Pulmonary artery endothelial cell (primary cell): ENCODE measurements at places on chromosomes 7 and 10.

GRCh38 chr7:3065724-3066143 lies 22.1 kb upstream of the CARD11 start:
- DNase-seq: no peak

- no peak for DNase-seq
Measured at GRCh38 chr7:134495546-134495945, 31.8 kb upstream of the AKR1B10 start.

- DNase-seq: no peak
Measured at GRCh38 chr7:77428777-77429231, 12.7 kb upstream of the GSAP start.

DNA sequence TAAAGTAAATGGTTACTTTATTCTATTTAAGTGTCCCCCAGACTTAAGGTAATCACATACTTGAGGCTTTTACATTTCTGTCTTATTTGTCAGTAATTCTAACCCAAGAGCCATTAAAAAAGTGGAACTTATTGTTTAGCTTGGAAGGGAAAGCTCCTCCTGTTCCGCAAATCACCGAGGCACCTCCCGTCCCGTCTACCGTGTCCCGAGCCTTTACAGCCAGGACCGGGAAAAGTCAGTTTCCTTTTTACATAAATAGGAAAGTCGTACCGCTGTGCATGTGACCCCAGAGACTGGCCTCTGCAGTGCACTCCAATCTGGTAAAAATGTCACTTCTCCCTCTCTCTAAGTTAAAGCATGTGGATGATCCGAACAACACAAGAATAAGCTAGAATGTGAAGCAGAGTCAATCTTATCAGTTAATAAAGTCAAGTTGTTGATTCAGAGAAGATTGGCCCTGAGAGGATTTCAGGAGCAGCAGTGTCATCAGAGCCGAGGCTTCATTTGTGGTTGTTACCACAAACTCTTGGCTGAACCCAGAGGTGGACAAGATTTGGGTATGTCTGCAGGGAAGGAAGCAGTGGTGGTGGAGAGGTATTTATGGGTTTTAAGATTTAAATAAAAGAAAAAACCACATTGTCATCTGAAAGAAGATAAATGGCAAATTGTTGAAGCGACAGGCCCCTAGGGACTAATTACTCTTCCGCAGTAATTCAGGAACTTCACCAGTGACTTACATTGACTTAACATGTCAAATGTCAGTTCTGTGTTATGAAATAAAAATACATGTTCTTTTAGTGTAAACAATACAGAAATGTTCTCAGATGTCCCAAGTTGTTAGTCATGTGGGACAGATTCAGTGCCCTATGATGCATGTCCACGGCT lies 316.6 kb upstream of the ZNF32 start:
- DNase-seq: no peak

DNA sequence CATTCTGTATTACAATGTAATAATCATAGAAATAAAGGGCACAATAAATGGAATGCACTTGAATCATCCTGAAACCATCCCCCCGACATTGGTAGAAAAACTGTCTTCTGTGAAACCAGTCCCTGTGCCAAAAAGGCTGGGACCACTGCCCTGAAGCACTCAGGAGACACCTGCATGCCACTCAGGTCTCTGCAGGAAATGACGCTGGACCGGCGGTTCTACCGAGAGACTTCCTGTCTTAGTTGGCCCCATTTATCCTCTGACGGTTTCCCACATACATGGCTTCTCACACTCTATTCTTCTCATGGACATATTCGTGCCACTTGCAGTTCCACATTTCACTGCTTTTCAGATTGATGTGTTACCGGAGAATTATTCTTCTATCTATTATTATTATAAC lies 617.5 kb downstream of the SDK1 start:
- DNase-seq: no peak

DNA sequence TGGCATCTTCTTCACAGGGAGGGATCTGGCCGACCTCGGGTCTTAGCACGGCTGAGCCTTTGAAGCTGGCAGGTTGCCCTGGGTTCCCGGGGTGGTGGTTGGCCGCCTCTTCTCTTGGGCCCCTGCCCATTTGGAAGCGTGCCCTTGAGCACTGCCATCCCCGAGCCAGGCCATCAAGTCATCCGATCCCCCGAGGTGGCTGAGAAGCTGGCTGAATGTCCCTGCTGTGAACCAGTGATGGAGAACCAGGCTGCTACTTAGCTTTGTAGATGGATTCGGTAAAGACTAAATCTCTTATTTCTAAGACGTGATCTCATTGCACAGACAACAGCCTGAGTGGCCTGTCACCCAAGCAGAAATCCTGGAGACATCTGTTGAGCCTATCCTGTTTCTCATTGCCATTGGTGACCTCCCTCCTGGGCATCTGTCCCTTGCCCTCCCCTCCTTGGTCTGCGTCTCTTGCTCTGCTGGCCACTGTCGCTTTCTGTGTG lies 74.3 kb downstream of the GRK5 start:
- DNase-seq: no peak

GRCh38 chr10:112533916-112534315 lies 86.9 kb downstream of the VTI1A start:
- DNase-seq: no peak

DNA sequence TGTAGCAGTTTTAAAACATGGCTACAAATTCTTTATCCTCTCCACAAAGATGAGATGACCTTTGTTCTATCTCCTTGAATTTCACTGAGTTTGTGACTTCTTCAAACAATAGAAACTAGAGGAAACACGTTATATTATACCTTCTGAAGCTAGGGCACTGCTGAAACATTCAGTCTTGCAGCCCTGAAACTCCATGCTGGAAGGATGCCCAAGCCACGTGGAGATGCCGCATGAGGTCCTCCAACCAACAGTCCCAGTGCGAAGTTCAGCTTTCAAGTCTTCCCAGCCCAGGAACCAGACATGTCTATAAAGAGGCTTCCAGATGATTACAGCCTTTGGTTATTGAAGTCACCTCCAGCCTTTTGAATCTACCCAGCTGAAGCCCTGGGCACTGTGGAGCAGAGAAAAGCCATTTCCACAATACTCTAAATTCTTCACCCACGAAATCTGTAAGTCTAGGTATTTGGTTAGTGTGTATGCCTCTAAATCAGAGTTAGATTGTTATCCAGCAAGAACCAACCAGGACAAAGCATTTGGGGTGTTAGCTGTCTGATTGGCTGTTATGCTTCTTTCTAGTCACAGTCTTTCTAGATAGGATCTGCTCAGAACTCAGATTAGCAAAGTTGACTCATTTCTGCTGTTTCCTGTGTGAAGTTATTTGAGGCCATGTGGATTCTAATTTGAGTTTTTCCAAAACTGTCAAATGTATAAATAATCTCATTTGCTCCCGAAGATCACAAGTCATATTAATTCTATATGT lies 186.5 kb upstream of the TMEM72 start:
- no peak for DNase-seq

DNA sequence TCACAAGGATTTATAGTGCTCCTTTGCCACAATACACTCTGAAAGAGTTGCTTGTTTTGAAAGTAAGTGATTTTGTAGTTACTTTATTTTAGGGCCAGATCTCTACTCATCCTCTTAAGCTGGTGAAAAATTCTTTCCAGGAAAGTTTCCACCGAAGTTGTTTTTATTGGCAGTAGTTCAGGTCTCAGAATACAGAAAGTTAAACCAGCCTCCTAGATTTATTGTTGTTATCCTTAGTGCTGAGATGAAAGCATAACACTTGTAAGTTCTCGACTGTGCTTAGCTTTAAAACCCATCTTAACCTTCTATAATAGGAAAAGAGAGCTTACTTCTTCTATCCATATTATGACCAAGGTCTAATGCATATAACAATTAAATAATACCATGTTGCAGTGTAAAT lies 5.5 kb downstream of the AP3M1 start:
- peak; percentile 55 for DNase-seq

DNA sequence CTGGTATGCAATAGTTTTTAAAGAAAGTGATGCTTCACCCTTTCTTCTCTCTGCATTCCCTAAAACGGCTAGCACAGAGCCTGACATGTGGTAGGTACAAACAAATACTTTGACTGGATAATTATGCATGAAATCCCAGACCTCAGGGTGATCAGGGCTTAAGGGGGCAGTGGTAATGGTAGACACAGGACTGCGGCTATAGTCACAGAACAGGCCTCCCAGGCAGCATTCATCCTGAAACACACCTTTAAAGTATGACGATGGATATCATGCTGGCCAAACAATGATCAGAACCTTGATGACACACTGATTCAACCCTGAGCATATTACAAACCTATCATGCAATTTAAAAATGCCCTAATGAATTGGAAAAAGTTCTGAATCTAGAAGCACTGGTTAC lies 110.8 kb downstream of the PIP4K2A start:
- DNase-seq: no peak

- DNase-seq: peak; percentile 95
Measured at GRCh38 chr7:22444181-22444971, 55.6 kb downstream of the STEAP1B start.

DNA sequence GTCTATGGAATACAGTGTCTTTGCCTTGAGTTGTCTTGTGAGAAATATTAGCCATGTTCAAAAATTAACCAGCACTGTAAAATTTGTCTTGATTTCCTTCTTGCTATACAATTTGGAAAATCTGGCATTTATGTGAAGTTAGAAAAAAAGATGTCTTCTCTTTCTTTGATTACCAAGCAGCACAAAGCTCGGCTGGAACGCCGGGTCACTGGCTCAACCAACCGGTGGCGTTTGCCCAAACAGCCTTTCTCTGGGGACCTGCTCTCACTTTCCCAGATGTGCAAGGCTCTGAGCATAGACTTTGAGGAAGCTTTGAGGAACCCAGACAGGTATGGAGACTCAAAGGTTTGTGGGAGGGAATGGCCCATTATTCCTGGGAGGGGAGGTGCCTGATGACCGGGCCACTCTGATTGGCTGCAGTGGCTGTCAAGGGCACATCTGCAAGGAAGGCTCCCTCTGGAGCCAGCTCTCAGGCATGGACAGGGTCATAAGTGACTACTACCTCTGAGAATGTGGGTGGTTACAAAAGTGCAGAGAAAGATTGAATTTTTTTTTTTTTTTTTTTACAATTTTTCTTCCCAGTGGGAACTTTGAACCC lies 5.6 kb downstream of the BTBD16 start:
- DNase-seq: no peak

- DNase-seq: no peak
Measured at GRCh38 chr10:71713135-71714030, 6.2 kb downstream of the C10orf105 start.

GRCh38 chr7:140322759-140323158 lies 75.6 kb downstream of the SLC37A3 start:
- no peak for DNase-seq

- DNase-seq: no peak
Measured at GRCh38 chr10:102869258-102870198, at the start of gene AS3MT. Gene AS3MT, plus strand, starts transcription at chr10:102869470. Its CDS starts 123 bp downstream, at chr10:102869593.

- no peak for DNase-seq
Measured at GRCh38 chr7:157516311-157516710, 179.5 kb downstream of the DNAJB6 start.

- no peak for DNase-seq
Measured at GRCh38 chr10:34437906-34438305, 377.2 kb downstream of the PARD3 start.

DNA sequence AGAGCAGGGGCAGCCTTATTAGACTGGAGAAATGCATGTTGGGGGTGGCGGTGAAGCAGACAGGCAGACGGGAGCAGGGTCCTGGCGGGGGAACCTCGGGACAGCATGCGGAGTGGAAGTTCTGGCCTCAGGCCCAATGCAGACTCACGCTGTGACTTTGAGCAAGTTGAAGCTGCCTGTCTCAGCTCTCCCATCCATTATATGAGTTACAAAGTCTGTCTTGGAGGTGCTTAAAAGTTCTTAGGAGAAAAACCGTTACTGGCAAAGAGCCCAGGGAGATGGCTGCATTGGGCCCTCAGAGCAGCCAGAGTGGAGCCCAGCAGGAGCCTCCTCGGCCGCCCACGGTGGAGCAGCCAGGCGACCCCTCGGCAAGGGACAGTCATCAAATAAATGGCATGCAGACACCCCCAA lies 509.5 kb downstream of the PLXNA4 start:
- DNase-seq: no peak

GRCh38 chr7:130334274-130334673 lies 10.3 kb upstream of the CPA5 start:
- no peak for DNase-seq

- DNase-seq: no peak
Measured at GRCh38 chr10:45453639-45454255, 79.7 kb downstream of the ALOX5 start.

GRCh38 chr7:34143402-34143801 lies 238.1 kb downstream of the BMPER start:
- no peak for DNase-seq

GRCh38 chr7:974172-974571 lies 1.2 kb downstream of the COX19 start:
- no peak for DNase-seq

- DNase-seq: no peak
Measured at GRCh38 chr10:87504307-87504639, 420 bp upstream of the MINPP1 start.

DNA sequence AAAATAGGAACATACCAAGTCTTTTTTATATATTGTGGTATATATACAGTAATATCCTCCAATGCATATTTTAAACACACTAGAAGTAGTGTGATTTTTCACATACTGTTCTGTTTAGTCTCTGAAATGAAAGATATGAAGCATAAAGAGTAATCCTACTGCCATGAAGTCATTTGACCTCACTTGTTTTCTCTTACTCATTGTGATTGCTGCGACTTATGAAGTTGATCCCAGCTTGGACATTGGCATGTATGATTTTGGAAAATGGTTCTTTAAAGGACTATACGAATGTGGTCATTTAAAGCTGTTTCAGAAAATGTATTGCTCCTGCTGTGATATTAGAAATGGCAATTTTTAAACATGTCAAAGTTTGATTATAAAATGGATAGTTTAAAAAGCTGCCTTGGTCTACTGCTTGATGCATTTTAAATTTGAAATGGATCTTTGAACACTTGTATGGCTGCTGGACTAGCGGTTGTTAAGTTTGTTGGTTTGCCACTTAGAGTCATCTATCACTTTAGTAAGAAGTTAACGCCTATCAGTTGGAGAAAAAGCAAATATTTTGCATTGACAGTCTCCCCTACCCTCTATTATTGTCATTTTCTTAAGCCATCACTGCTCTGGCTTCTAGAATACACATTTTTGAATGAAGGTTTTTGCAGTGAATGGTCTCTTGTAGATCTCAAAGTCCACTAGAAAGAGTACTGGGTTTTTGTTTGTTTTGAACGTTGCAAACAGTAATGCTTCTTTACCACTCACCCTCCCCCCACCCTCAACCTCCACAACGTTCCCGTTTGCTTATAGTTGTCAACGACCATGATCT lies 881 bp upstream of the PCGF5 start:
- no peak for DNase-seq

- DNase-seq: peak; percentile 24
Measured at GRCh38 chr7:91632234-91632940, 248.1 kb downstream of the MTERF1 start.

DNA sequence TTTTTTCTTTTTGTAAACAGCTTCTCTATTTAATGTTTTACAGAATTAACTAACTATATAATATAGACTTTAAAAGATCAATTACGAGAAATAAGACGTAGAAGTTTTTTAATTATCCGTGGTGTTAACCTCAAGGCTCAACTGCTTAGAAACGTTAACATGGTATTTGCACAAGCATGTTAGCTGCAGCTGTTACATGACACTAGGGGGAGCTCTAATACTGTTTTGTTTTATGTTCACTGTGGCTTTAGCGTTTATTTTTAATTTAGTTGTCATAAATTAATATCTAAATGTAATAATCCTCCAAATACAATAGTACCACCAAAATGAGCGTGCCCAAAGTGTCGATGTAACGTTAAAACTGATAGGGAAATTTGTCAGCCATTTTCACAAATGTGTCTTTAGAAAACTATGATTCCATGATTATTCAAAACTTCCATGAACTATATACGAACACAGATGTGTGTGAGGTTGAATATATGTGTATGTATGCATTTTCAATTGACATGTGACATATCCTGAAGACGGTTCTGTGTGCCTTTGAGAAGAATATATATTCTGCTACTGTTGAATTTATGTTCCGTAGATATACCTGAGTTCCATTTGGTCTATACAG lies 828.8 kb upstream of the MBL2 start:
- peak; percentile 1 for DNase-seq
